ENCODE measurements at places on chromosomes 5 and 9. TPM values are rescaled to one million over a fixed set of nuclear protein-coding genes. Genes with fewer than 3 reads are reported as not detected.

- DNase-seq = no peak
Measured at GRCh38 chr9:8686516-8686915, 886.9 kb upstream of the DMAC1 start.

GIN1 gene
- total RNA-seq = 2.7 TPM

CCL19 gene
- not detected for total RNA-seq

- DNase-seq = no peak
Measured at GRCh38 chr5:157575381-157576020, at the start of gene ADAM19. ADAM19 (minus strand) TSS chr5:157575775; CDS start chr5:157575696, 79 bp downstream.

DNA sequence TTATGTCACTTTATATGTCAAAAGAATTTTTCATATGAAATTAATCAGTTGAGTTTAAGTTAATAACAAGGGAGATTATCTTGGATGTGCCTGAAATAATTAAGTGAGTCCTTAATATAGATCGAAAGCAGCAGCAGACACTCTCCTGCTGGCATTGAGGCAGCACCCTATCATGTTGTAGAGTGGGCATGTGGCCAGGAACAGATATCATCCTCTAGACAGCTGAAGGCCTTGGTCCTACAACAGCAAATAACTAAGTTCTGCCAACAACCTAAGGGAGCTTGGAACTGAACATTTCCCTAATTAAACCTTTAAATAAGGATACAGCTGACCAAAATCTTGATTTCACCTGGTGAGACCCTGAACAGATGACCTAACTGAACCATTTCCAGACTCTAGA lies 25.8 kb upstream of the UGT3A1 start:
- no peak for DNase-seq

GRCh38 chr5:101664071-101664791 lies 631.9 kb downstream of the SLCO4C1 start:
- DNase-seq = no peak

GABRA6 gene
- not detected for total RNA-seq

- DNase-seq = no peak
Measured at GRCh38 chr5:6832994-6833393, 119.8 kb downstream of the TENT4A start.

- DNase-seq = no peak
Measured at GRCh38 chr5:110203661-110204060, 513.9 kb downstream of the MAN2A1 start.

Data from CD4-positive, alpha-beta T cell (primary cell).